Stimulated activated CD4-positive, alpha-beta T cell treated with anti-CD3 and anti-CD28 coated beads, TNF-alpha, amount 100 ng/mL, for 24 hours (primary cell): ENCODE measurements at places on chromosomes 2 and 18.

DNA sequence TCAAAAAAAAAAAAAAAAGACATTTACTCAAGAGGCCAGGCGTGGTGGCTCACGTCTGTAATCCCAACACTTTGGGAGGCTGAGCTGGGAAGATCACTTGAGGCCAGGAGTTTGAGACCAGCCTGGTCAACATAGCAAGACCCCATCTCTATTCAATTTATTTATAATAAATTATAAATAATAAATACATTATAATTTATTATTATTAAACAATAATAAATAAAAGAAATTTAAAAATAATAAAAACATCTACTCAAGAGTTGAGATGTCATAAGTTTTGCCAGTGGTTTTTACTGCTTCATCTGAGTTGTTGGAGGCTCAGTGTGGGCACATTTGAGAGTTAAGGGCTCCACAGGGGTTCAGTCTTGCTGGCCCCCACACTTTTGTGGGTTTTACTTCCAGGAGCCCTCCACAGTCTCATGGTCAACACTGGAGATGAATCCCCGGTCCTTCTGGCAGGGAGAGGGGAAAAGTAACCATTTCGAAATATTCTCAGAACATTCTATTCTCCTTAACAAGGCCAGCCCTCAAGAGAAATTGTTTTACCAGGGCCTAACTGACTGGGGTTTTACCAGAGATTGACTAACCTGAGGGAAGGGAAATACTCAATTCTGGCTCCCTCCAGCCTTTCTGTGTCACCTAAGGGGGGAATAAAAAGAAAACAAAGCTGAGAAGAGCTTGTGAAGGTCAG is 51.6 kb upstream of the NCOA1 start:
- no peak for DNase-seq

DNA sequence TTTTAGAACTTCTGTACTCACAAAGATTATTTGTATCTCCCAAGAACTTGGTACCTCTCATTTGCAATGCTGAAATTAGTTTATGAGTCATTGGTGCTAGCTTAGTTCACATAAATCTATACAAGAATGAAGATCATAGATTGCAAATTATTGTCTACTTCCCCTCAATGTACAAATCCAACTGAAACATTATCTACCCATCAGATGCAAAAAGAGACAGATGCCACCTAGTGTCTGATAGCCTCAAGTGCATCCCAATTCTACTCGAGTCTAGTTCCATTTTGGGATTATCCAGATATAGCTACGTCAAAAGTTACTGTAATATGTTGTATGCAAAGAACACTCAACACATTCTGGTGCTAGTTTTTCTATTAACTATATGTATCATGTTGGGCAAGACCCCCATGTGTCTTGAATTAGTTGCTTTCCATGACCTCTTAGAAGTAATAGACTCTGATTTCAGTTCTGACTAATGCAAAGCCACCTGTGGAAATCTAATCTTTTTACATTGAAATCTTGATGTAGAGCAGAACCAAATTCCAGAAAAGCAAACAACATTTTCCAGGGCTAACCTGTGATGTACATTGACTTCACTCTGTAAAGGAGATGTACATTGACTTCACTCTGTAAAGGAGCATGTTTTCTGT is 210.0 kb downstream of the RBM43 start:
- peak; percentile 5 for DNase-seq

GRCh38 chr2:127841466-127842178 is 16.3 kb downstream of the POLR2D start:
- DNase-seq, result no peak

GRCh38 chr2:109721135-109721534 is 73.0 kb upstream of the RGPD5 start:
- no peak for DNase-seq

DNA sequence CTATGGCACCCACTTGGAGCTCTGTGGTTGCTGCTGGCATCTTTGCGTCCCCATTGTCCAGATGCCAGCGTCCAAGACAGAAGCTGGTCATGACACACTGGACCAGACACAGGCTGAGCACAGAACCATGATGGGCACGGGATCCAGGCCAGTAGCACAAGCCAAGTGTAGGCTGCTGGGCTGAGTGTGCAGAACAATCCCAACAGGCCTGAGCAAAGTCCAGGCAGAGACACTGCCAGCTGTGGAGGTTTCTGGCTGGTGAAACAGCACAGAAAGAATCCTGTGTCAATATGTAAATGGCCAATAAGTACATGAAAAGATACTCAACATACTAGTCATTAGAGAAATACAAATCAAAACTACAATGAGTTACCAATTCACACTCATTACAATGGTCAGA is 705.4 kb downstream of the METTL4 start:
- DNase-seq, result no peak

DNA sequence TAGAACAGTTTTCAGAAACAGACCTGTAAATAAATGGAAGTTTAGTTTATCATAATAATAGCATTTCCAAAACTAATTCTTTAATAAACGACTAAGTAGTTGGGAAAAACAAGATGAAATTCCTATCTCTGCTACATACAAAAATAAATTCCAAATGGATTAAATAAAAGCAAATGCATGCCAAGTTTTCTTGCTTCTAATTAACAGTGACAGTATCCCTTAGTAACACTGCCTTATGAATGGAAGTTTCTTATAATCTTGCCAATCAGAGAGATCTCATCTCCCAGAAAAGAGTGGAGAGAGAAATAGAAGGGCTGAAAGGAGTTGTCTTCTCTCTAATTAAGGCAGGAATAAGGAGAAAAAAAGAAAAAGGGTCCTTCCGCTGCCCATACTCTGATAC is 133.9 kb downstream of the GFPT1 start:
- DNase-seq, result no peak

- no peak for DNase-seq
Measured at GRCh38 chr2:42296226-42296625, 64.8 kb downstream of the COX7A2L start.

DNA sequence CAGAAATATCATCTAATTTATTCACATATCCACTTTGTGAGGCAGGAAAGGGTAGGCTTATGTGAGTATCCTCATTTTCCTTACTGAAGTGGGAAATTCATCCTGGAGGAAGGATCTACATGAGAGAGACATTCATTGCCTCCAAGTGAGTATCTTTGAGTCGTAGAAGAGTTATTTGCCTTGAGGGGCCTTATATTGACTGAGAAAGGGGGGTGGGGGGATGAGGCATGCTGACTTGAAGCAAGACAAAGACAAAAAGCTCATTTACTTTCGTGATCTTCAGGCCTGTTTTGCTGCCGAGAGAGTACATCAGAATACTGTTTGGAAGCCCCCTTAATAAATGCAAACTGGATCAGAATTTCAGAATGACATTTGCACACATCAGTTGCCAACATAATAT is 17.6 kb upstream of the NEDD4L start:
- no peak for DNase-seq

DNA sequence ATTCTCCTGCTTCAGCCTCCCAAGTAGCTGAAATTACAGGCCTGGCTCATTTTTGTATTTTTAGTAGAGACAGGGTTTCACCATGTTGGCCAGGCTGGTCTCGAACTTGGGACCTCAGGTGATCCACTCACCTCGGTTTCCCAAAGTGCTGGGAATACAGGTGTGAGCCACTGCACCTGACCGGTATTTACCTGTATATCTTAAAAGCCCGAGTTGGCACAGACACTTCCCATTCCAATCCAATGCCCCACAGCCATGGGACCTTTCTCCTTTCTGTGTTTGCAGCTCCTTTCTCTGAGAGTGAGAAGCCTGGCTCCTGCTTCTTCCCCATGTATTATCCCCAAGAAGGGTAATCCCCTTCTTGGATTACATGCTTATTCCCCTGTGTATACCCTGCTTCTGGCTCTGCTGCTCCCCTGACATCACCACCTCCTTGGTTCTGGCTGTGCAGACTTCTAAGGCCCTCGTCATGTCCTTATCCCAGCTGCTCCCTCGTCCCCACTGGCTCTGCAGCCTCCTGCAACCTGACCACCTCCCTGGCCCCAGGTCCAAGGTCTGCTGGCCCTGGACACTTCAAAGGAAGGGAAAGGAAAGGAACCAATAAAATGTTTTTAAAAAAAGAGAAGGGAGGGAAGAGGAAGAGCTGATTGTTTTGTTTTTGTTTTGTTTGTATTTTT is 52.8 kb downstream of the INPP5D start:
- no peak for DNase-seq

- DNase-seq, result peak; percentile 30
Measured at GRCh38 chr2:226649871-226650660, 149.6 kb downstream of the IRS1 start.

- DNase-seq, result no peak
Measured at GRCh38 chr18:9091066-9091476, 11.4 kb upstream of the NDUFV2 start.

DNA sequence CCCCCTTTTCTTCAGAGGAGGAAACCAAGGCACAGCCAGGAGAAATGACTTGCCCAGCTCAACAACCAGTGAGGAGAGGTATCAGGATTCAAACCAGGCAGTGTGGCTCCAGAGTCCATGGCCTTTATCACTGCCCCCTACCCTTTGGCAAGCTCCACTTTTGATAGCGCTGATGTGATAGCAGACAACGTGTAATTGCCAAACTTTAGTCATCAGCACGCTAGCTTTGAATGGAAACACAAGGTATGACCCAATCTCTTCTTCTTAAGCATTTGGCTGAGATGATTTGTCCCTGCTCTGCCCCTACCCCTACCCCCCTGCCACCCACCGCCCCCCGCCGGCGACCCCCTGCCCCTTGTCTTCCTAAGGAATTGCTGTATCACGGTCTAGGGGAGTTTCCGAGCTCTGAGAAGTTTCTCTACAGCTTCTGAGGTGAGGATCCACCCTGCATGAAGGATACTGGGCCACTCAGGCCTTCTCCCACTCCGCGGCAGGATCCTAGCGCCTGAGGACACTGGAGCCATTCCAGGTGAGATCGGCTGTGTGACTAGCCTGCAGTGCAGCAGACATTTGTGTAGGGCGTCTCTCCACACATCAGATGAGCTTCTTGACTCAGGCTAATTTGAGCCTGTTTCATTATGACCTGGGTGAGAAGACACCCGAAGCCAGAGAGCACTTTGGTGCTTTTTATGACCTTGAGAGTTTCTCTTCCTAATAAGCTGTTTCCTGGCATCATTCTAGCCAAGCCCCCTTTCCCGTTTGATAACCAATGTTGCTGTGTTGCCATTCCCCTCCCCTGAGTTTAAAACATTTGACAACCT is 75.1 kb upstream of the MAP4K4 start:
- DNase-seq, result no peak

GRCh38 chr2:162840598-162841246 is 2.2 kb upstream of the KCNH7 start:
- no peak for DNase-seq

GRCh38 chr2:19120181-19120580 is 238.2 kb downstream of the OSR1 start:
- no peak for DNase-seq

DNA sequence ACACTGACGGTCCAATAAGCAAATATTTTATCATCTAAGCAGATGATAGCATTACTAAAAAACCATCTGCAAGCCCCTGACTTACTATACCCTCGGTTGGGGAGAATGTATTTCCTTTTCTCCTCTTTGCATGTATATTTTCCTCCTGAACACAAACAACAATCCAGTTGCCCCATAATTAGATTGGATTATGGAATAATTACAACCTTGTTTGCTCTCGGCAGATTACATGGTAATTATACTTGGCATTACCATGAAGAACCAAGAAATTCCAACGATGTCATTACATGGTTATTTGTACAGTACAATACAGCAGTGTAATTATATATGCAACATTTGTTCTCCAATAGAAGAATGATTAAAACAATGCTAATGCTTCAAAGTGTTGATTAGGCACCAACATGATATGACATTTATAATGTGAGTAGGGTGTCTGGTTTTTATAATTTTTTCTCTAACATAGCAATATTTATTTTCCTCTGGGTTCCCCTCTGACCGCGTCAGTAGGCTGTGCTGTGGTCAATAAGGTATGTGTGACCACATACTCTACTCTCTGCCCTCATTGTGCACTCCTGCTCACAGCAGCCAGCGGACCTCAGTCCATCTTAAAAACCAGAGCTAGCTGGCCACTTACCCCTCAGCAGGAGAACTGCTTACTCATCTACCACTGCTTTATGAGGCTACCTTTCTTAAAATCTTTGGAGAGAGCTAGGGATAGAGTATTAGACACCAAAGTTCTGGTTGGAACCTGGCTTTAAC is 176.1 kb downstream of the INSIG2 start:
- no peak for DNase-seq

DNA sequence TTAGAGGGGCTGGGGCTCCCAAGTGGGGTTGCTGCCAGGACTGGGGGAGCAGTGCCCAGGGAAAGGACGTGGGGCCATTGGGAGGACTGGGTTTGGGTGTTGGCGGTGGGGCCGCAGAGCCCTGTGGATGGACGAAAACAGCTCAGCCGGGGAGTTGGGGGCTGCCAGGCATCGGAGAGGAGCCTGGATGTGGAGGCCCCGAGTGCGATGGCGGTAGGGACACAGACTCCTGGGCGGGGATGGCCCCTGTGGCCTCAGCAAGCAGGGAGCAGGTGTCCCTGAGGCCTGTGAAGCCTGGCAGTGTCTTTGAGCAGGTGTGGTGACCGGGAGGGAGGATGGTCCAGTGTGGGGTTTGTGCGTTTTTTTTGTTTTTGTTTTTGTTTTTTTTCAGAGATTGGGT is 13.3 kb downstream of the CTDP1 start:
- no peak for DNase-seq

DNA sequence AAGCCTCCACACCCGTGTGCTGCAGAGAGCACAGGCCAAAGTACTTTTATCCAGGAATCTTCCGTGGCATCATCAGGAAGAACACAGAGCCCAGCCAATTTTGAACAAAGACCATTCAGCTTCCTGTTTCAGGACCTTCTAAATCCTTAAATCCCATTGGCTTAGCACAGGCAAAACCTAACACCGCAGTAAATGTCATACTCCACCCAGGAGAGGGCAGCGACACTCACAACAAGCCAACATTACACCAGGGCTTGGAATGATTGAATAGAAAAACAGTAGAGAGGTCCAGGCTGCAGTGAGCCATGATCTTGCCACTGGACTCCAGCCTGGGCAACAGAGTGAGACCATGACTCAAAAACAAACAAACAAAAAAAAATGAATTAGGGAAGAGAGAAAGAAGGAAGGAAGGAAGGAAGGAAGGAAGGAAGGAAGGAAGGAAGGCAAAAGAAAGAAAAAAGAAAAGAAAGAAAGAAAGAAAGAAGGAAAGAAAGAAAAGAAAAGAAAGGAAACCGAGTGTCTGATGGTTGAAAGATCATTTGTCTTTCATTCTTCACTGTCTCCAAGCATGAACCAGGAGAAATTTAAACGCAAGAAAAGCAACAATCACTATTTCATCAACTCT is 144.6 kb upstream of the SATB2 start:
- DNase-seq, result no peak
